ENCODE measurements at places on chromosomes 5 and 9.

DNA sequence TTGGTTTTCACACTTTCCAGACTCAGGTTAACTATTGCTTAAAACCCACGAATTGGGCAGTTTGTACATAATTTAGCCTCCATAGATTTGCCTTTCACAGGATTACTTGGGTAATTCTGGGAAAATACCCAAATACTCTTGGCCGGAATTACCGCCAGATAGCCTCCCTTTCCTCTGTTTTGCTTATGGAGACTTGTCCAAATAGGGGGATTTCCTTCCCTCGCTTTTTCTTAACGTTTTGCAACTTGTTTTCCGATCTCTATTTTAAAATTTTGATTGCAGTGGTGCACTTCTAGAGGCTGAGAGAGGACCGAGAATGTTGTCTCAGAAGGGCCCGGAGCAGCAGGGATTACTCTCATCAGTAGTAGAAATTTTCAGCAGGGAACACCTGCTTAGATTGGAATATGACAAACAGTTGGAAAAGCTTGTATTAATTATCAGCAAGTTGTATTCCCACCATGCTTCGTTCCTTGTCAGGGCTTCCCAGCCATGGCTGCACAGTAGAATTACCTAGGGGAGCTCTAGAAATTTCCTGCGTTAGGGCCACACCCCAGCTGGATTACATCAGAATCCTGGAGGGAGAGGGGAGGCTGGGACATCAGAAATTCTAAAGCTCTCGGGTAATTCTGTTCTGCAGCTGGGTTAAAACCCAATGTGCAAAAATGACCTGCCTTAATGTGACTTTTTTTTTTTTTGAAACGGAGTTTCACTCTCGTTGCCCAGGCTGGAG is 329.1 kb downstream of the SH3GL2 start:
- no peak for DNase-seq

- DNase-seq, result peak; percentile 63
These were observed 11.1 kb downstream of the EXD3 start for GRCh38 chr9:137411645-137412380.

DNA sequence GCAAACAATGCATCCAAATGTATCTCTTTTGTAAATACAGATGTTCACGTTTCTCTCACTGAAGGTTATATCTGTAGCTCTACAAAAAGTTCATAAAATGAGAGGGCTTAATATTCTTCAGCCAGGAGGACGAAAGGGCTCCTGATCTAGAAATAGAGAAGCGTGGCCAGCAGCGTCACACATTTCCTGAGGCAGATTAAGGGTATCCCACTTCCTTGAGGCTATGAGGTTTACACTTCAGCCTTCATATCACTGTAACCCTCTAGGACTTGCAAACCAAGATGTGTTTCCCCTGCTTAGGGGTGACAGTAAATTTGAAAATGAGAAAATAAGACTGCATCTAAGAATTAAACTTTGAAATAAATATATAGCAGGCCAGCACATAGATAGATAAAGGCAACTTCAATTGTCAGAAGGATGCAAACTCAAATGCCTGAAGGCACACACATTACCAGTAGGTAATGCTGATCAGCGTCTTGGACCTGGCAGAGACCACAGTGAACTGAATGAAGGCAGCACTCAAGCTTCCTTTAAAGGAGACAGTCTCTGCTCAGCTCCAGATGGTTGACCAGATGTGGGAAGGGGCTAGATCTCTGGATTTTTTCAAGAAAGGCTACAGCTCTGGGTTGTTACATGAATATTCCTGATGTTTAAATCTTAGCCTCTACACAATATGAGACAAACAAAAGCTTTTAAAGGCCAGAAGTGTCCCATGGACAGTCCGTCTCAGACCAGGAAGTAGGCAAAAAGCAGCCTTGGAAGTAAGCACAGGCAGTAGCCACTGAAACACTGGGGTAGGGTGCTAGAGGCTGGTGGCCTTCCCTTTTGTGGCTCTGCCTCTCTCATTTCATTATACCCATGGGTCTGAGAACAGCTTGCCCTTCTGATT is 197.7 kb downstream of the MCTP1 start:
- DNase-seq, result peak; percentile 77

GRCh38 chr9:16458696-16459420 is 411.6 kb downstream of the BNC2 start:
- no peak for DNase-seq

DNA sequence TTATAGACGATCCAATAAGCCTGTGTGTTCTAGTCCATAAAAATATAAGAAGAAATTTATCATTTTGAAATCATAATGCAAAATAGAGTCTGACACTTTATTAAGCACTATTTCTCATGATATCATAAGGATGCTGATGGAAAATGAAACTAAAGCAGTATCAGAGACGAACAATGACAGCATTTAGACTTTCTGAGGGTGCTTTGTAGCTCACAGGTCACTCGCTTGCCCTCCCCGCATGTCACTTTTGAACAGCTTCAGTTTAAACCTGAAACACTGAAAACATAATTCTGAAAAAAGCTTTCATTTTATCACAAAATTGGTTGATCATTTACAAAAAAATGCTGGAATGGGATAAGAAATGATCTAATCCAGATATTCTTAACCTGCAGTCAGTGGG is 247.1 kb downstream of the EBF1 start:
- no peak for DNase-seq

- no peak for DNase-seq
These were observed 3.6 kb downstream of the PSMD5 start for GRCh38 chr9:120839146-120839545.

Data from MV-4-11 (cell line).